ENCODE measurements at places on chromosomes 16 and 17.
A peak's percentile ranks its signal among the peaks of the same experiment; 100 is the strongest.

- DNase-seq, result no peak
These were observed 4.0 kb downstream of the WBP2 start for GRCh38 chr17:75850928-75851692.

DNA sequence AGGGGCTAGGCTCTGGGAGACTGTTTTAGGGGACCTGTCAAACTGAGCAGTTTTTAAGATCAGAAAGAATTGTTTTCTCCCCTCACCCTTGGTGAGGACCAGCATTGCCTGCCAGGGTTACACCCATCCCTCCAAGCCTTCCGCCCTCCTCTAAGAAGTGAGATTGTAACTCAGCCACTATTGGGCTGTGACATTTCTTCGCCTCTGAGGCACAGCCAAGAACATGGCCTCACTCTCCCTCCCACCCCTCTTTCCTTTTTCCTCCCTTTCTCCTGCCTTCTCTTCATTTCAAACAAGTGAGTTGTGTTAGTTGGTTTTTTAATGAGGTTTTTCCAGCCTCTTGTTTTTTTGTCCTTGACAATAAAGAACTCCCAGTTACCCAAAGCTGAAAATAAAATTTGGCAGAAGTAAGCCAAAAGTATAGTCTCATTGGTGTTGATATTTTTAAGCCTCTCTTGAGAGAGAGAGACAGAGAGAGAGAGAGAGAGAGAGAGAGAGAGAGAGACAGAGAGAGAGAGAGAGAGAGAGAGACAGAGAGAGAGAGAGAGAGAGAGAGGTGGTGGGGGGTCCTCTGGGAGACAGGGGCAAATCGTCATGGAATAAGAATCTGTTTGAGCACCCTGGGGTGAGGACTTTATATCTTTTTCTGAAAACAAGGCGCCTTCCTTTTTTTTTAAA, 77.2 kb upstream of the TBX2 start:
- DNase-seq, result no peak

GRCh38 chr16:23523876-23524385, 13.6 kb upstream of the GGA2 start:
- DNase-seq, result no peak

GRCh38 chr17:57338257-57338914, 82.1 kb downstream of the MSI2 start:
- DNase-seq, result no peak

DNA sequence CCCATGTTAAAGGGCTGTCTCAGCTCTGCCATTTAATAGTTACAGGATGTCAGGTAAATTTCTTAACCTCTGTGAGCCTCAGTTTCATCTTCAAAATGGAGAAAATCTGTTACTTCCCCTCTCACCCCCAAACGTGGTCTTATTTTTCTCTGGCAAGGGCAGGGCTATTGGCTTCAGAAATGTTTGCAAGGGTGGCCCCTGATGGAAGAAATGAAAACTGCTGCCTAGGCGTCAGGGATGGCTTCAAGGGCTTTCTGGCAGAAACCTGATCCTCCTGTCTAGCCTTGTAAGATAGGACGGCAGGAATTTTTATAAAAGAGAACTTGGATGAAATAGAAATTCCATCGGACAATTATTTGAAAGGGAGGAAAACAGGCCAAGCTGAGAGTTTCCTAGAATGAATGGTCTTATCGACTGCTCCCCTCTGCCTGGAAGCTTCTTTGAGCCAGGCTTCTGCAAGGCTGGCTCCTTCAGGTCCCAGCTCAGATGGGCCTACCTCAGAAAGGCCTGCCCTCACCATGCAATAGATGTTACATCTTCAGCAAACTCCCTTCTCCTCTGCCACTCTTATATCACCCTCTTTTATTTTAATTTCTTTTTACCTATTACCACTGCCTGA, 43.0 kb upstream of the TANGO6 start:
- peak; percentile 51 for DNase-seq

DNA sequence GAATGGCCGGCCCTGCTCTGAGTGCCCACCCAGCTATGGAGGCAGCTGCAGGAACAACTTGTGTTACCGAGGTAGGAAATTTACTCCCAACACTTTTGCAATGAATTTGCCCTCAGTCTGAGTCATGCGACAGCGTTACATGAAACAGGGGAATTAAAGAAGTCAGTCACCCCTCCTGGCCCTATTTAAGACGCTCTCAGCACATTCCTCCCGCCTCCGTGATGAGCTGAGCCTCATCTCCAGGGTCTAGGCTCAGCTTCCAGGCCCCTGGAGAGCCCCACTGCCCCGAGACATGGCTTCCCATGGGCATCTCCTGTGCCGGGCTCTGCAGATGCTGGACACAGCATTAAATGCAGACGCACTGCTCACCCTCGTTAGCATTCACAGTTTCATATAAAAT, 35.0 kb downstream of the CRISPLD2 start:
- no peak for DNase-seq

DNA sequence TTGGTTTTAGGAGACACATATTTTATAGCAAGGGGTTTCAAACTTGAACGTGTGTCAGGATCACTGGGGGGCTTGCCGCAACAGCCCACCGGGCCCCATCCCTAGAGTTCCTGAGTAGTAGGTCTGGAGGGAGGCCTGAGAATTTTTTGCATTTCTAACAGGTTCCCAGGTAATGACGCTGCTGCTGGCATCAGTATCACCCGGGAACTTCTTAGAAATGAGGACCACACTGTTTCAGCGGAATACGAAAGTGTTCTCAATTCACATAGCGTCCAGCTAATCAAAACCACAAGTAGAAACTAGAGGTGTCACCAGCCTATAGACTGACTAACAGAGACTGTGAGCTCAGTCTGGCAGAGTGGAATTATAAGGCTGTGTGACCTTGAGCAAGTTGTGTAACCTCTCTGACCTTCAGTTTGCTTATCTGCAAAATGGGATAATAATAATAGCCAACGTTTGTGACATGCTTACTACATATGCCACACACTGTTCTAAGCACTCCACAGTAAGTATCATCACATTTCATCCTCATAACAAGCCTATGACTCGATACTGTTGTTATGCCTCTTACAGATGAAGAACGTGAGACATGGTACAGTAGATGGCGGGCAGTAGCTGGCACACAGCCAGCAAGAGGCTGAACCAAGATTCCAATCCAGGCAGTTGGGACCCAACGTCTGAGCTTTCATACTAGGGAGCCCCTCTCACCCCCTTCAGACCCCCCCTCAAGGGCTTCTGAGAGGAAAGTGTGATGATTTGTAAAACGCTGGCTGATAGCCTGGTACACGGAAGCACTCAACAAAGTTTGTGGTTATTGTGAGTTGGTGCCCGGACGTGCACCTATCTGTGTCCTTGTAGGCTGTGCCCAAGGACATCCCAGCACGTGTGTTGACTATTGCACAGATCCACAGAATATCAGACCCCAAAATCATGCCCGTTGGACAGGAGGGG, 4.6 kb upstream of the ICAM2 start:
- DNase-seq, result no peak

- DNase-seq, result peak; percentile 41
These were observed 58.1 kb downstream of the ZFHX3 start for GRCh38 chr16:72989579-72990551.

- no peak for DNase-seq
These were observed 343.7 kb downstream of the CPPED1 start for GRCh38 chr16:12460064-12460392.

DNA sequence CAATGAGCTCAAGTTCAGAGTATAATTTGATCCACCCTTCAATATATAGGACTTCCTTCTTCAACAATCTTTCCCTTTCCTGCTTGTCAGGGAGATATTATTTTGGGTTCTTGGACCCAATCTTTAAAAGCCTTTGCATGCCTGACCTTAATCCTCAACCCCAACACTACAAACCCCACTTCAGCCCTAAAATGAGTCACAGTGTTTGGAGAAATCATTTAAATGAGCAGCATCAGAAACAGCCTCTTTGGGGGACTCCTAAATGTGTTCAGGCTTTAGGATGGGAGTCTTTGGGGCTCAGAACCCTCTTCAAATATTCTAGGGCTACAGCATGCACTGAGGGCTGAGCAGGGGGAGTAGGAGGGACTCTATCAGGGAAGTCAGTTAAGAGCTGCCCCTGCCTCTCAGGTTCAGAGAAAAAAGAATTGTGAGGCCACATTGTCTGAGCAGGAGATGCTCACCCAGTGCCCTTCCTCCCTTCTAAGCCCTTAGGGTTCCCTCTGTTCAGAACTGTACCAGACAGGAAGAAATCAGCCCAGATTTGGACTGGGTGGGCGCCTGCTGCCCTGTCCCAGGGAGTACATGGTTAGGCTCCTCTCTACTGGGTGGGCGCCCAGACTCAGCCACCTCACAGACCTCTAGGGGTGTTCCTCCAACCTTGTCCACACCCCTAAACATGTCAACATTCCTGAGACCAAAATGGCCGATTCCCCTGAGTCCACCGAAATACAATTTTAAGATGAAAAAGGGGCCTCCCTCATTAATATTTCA, 5.0 kb downstream of the NEUROD2 start:
- no peak for DNase-seq

DNA sequence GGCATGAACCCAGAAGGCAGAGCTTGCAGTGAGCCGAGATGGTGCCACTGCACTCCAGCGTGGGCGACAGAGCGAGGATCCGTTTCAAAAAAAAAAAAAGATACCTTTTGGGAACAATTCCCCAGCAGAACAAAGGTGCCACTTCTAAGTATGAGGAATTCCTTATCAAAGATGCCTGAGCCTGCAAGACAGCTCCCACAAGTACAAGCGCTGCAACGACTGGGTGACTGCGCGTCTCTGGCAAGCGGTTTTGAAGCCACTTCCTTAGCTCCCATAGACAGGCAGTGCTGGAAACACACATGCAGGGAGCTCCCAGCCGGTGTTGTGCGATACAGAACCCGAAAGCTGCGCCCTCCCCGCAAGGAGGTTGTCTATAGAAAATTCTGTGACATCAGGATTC, 60.5 kb downstream of the ADCY9 start:
- DNase-seq, result no peak

- DNase-seq, result no peak
These were observed 57.4 kb downstream of the EMP2 start for GRCh38 chr16:10522966-10523365.

DNA sequence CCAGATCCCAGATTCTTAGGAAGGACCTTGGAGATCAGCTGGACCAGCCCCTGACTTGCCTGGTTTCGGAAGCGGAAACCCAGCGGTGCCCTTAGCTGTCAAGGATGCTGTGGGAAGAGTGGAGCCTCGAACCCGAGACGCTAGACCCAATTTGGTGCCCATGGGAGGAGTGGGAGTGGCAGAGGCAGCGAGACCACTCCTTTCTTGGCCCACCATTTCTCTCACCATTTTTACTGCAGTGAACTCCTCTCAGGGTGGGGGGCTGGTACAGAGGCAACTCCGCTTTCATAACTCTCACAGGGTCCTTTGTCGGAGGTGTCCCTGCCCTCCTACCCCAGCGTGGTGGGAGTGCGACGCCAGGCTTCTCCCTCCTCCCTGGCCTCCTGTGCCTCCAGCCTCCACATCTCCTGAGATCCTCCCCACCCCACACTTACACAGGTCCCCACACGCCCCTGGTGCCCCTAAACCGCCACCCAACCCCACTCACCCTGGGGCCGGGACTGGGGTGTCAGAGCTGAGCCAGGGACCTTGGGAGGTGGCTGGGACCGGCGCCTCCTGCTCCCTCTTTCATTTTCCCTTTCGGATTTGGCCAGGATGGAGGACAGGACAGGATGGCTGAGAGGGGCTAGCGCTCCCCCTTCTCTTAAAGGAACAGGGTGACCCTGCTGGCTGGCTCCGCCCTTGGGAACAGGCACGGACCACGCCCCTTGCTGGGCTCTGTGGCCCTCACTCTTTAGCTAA, at the start of gene GJD3:
Gene GJD3, minus strand, starts transcription at position 617 of the 741 bp plus-strand sequence. CDS start 922 bp downstream, outside the sequence.
- no peak for DNase-seq

GRCh38 chr16:88803264-88803987, at the start of gene CDT1:
CDT1 (plus strand) TSS chr16:88803789; CDS start chr16:88803832, 43 bp downstream.
- DNase-seq, result peak; percentile 65

DNA sequence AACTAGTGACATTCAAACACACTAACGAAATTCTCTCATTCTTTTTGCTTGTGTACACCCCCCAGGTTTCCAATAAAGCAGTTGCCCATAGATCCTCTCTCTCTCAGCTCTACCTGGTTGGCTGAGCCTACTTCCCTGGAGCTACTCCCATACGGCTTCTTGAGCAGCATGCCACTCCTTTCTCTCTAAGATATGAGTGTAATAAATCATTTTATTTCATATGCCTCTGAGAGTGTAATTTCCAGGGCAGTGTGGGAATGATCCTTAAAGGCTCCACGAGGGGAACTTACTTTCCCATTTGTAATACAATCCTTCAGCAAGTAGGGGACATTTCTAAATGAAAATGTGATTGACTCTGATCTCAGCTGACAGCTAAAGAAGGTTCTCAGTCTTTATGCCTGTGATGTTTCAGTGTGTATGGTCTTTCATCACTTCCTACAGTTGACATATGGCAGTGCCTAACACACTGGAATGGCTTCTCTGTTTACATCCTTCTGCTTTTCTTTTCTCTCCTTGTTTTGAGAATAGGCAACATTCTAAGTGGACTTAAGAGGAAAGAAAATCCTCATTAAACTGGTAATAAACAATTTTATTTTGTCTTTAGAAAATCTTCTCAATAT, 1194.3 kb upstream of the CDH8 start:
- no peak for DNase-seq

DNA sequence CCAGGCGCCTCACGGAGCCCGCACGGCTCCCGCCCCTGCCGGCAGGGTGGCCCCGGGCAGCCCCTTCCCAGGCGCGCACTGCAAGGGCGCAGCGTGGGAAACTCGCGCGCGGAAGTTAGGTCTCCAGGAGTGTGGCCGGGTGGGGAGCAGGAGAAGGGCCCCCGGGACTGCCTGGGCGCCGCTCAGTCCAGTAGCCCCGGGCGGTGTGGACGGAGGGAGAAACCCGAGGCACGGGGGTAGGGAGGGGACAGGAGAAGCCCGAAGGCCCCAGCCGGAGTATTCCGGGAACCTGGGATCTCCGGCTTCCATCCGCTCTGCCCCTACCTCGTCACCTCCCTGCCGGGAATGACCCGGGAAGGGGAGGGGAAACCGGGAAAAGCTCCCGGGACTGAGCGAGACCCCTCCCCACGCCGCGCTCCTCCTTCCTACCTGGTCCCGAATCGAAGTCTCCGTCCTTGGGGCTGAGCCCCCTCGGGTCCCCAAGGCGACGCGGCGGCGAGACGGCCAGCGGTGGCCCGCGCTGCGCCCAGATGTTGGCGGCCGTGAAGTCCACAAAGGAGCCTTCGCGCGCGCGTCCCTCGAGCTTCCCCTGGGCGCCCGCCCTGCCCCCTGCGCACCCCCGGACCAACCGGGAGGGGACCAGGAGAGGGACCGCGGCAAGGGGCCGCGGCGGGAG, 418 bp downstream of the SOCS3 start:
- DNase-seq, result peak; percentile 81

GRCh38 chr17:40139566-40140058, 725 bp upstream of the CASC3 start:
- no peak for DNase-seq

DNA sequence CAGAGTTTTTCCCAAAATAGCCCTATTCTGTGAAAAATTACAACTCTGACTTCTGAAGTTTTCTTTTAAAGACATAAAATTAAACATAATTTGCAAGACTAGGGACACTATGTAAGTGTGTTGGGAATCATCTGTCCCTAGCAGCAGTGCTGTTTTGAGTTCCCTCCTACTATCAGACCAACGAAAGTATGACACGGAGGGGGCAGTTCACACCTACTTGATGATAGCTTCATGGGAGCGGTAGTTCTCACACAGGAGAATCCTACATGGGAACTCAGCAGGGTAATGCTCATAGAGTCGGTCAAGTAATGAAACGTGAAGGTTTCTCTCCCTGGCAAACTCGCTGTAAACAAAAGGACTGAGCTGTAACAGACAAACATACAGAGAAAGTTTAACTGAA, 96.6 kb downstream of the HELZ start:
- DNase-seq, result no peak

GRCh38 chr17:44077595-44077909, 7.0 kb downstream of the G6PC3 start:
- DNase-seq, result no peak

Data from T1000 (cell line).